Sciatic nerve (tissue), 2 donors: ENCODE measurements at places on chromosomes 4 and X.

DNA sequence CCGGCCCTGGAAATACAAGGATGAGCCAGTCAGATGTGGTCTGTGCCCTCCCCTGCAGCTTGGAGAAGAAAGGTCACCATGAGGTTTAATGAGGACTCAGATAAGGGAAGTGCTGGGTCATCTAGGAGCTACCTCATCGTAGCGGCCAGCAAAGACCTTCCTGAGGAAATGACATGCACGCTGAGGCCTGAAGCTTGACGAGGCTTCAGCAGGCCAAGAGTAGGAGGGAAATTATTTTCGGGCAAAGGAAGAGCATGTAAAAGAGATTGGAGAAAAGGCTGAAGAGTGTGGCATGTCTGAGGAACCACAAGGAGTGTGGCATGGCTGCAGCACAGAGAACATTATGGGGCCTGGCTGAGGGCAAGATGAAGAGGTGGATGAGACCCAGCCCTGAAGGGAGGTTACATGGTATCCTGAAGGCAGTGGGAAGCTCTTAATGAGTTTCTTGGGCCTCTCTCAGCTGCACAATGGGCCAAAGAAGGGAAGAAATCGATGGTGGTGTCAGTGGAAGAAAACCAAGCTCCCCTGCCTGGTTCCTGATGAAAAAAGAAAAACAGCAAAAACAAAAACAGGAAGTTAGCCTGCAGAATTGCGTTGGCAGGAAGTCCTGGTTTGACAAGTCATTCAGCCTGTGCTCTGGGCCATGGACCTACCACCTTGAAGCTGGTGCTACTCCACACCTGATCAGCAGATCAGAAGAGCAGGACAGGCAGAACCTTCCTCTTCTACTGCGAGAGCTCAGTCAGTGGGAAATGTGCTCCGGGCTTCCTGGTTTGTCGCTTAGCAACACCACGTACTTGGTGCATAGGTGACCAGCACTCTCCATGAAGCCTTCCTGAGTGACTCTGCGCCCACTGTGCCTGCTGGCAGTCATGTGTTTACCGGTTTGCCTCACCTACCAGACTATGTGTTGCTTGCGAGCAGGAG, 134.5 kb upstream of the KLF3 start:
- DNase-seq, result no peak

GRCh38 chr4:164700471-164700870, 53.5 kb upstream of the SMIM31 start:
- no peak for DNase-seq

- DNase-seq, result no peak
Measured at GRCh38 chr4:122171323-122171722, 19.2 kb downstream of the BLTP1 start.

- DNase-seq, result no peak
Measured at GRCh38 chr4:88308587-88308986, 24.2 kb upstream of the PPM1K start.

- DNase-seq, result no peak
Measured at GRCh38 chr4:176309046-176309445, 10.7 kb upstream of the SPCS3 start.

GRCh38 chr4:48461000-48461399, 22.1 kb upstream of the SLC10A4 start:
- DNase-seq, result no peak

- DNase-seq, result no peak
Measured at GRCh38 chr4:113131136-113131535, 81.7 kb downstream of the ANK2 start.

- DNase-seq, result no peak
Measured at GRCh38 chrX:149298111-149298510, 207.0 kb downstream of the IDS start.

GRCh38 chrX:115332832-115333231, 43.3 kb downstream of the LUZP4 start:
- no peak for DNase-seq

- DNase-seq, result no peak
Measured at GRCh38 chr4:10747186-10747585, 62.6 kb upstream of the CLNK start.

GRCh38 chr4:134777606-134778005, 576.0 kb upstream of the PABPC4L start:
- DNase-seq, result no peak

DNA sequence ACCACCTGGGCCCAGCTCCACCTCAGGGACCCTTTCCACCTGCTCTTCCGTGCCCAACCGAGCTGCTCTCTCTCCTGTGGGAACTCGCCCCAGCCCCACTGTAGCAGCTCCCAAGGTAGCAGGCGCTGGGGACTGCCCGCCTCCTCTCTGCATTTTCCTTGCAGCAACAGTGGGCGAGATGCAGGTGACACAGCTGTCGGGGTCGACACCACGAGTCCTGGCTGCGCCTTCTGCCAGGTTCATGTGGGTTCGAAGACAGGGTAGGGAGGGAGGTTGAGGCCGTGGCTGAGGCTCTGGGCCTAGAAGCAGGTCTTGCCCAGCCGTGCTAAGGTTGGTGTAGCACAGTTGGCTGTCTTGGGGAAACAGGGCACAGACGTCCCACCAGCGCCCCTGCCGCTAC, 245.2 kb upstream of the FSTL5 start:
- no peak for DNase-seq

DNA sequence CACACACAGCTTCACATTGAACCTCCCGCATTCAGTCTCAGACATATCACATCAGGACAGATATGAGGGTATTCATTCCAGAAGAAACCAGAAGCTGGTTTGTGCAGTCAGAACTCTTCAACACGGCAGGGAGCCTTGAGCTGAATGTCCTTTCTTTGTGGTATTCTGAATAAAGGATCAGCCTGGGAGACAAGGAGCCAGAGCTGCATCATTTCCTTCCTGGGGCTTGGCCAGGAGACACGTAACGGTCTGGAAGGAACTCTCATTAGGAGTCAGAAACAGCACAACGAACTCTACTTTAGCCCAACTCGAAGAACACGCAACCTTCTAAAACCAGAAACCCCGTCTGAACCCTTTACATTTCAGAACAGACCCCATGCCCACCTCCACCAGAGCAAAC, 46.4 kb downstream of the KDR start:
- peak; percentile 63 for DNase-seq

GRCh38 chr4:55321707-55322264, 24.3 kb upstream of the SRD5A3 start:
- DNase-seq, result peak; percentile 91

- DNase-seq, result no peak
Measured at GRCh38 chr4:81424816-81425755, 46.6 kb downstream of the RASGEF1B start.

DNA sequence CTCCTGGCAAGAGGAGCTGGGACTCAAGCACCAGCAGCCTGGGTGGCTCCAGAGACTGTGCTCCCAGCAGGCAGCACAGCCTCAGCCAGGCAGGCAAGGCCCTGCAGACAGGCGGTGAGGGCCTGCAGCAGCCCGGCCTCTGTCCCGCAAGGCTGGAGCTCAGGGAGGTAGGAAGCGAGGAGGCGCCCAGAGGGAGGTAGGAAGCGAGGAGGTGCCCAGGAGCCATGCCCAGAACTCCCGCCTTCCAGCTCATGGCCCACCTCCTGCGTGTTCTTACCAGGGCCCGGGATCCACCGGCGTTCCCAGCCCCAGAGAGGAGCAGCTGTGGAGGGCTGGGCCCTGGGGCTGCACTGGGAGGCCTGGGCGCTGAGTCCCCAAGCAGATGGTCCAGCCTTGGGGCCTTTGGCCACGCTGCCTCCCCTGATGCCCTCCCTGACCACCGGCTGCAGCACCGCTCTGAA, 133.1 kb downstream of the HMX1 start:
- DNase-seq, result peak; percentile 37

DNA sequence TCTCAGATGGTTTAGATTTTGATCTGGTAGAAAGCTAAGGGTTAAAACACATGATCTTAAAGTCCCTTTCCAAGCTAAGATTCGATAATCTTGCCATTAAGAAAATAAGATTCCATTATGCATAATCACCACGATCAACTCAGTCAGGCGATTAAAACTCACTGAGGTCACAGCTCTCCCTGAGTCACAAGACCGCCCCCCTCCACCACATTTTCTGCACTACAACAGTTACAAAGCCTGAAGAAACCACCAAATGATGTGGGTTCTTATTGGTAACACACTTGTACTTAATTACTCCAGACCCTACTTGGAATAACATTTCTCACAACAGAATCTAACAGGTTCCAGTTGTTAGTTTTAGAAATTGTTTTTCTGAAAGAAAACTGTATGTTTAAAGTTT, 62.8 kb downstream of the SH3KBP1 start:
- no peak for DNase-seq

GRCh38 chr4:174847801-174848427, 18.9 kb upstream of the GLRA3 start:
- no peak for DNase-seq

- DNase-seq, result no peak
Measured at GRCh38 chr4:75069493-75070074, 136.7 kb downstream of the PARM1 start.

DNA sequence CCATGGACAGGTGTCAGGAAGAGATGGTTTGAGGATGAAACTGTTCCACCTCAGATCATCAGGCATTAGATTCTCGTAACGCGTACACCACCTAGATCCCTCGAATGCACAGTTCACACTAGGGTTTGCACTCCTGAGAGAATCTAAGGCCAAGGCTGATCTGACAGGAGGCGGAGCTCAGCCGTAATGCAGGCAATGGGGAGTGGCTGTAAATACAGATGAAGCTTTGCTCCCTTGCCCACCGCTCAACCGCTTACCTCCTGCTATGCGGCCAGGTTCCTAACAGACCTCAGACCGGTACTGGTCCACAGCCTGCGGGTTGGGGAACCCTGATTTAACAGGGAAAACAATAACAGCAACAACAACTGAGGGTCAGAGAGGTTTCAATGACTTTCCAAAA, 2.0 kb upstream of the TEC start:
- no peak for DNase-seq

DNA sequence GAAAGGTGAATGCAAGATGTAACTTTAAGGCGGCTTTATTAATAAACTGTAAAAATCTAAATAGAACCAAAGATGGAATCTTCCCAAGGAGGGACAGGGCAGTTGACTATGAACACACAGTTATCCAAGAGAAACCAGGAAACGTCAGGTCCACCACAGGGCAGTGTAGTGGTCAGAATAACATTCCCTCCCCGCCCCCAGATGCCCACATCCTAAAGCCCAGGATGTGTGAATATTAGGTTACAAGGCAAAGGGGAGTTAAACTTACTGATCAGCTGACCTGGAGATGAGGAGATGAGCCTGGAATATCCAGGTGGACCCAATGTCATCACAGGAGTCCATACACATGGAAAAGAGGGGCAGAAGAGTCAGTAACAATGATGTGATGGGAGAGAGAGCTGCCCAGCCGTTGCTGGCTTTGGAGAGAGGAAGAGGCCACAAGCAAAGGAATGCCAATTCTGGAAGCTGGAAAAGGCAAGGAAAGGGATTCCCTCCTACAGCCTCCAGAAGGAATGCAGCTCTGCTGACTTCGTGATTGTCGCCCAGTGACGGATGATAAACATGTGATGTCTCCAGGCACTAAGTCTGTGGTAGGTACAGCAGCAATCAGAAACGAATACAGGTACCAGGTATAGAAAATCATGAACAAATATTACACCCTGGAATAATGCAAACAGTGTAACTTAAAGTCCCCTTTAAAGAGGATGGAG, 5.2 kb downstream of the SH3KBP1 start:
- no peak for DNase-seq

GRCh38 chr4:121041307-121042090, 30.8 kb downstream of the NDNF start:
- DNase-seq, result no peak

DNA sequence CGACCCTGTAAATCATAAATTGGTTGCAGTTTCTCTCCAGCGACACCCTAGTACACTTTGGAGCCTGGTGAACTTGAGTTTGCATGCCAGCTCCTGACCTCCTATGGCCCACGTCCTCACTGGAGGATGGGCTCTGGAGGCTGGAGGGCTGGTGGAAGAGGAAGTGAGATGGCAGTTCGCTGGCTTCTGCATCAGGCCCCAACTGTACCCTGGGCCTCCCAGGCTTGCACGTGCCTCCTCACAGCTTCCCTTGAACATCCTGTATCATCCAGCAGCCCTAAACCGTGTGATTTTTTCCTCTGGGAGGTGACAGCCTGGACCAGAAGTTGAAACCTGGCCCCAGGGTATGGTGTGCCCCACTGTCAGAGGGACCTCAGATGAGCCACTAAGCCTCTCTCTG, 78.5 kb downstream of the HTRA3 start:
- peak; percentile 42 for DNase-seq

GRCh38 chrX:136825771-136826170, 45.0 kb upstream of the ARHGEF6 start:
- no peak for DNase-seq

DNA sequence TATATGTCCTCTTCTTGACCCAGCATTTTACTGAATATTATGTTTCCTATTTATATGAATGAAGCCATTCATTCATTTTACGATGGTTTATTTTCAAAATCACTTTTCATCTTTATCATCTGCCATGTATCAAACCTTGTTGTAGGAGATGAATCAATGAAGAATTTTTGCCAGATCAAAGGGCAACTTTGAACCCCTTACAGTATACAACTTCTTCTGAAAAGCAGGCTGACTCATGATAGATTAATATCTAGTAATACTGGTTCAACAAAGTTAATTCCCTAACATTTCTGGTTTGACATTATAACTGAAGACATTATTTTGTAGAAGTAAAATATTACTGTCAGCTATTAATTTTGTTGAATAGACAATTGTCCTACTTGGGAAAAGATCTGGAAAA, 226.0 kb downstream of the RPA4 start:
- no peak for DNase-seq

DNA sequence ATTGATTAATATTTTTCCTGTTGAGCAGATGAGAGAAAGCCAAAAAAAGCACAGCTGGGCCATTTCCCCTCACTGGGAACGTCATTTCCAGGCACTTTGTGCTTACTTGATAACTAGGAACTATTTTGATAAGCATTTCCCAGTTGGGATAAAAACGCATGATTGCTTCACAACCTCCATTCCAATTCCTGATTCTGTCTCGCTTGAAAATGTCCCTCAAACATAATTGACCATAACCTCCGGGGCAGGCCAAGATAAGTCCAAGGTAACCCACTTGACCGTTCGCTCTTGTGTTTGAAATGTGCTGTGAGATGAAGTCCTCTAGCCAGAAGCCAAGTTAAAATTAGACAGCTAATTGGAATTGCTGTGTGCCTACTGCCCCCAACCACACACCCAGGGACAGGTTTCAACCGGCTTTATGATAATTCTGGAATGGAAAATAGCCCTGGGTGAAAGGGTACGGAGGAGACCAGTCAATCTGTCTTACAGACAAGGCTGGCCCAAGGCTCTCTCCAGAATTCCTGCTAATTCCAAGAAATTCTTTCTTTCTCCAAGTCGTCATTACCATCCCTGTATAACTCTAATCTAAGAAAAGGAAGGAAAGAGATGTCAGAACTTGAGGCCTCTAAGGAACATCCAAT, 137.1 kb downstream of the MID1 start:
- DNase-seq, result no peak

GRCh38 chr4:183438458-183439113, 5.8 kb upstream of the CDKN2AIP start:
- no peak for DNase-seq

DNA sequence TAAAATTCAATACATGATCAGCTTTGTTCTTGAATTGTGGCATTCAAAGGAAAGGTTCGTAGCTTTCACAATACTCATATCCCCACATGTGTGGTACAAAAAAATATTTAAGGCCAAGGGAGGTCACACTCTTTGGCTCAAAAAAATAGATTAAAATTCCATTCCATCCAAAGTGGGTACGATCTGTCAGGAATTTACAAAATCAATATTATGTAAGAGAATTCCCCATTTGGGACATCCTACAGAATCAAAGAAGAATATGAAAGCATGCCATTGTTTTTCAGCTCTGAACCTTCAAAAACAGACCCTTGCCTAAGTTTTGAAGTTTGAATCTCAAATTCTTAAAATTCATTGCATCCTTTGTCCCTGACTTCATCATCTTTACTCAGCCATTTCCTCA, 85.8 kb downstream of the MID1 start:
- no peak for DNase-seq
